ENCODE measurements at places on chromosomes 3 and 15.

DNA sequence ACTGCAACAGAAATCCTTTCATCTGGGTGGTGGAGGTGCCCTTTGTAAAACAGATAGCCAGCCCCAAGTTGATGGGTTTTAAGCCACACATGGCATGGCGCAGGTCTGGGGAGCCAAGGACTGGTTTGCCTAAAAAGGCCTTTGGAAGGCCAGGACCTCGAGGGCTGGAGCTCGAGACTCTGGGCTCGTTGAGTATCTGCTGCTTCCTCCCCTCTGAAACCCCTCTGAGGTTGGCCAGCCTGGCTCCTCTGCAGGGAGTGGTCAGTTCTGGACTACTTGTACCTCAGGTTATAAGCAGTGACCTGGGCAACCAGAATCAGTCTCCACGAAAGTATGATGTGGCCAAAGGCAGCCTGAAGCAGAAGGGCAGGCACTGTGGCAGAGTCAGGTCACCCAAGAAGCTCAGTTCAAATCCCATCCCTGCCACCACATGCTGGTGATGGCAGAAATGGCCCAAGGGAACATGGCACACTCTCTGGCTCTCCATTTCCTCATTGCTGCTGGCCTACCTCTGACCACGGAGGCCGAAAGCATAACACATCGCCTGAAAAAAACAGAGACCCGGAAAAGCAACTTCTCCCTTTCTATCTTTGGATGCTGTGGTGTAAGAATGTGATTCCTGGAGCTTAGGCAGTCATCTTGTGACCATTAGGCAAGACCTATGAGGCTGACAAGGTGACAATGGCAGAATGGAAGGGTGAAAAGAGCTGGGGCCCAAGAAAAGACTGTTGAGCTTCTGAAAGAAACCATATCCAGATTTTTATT is 51.2 kb downstream of the WNT7A start:
- DNase-seq: no peak

GRCh38 chr15:82958638-82959037 is 6.1 kb upstream of the HOMER2 start:
- DNase-seq: no peak

- DNase-seq: no peak
Measured at GRCh38 chr3:45100981-45101407, 45.2 kb downstream of the CDCP1 start.

DNA sequence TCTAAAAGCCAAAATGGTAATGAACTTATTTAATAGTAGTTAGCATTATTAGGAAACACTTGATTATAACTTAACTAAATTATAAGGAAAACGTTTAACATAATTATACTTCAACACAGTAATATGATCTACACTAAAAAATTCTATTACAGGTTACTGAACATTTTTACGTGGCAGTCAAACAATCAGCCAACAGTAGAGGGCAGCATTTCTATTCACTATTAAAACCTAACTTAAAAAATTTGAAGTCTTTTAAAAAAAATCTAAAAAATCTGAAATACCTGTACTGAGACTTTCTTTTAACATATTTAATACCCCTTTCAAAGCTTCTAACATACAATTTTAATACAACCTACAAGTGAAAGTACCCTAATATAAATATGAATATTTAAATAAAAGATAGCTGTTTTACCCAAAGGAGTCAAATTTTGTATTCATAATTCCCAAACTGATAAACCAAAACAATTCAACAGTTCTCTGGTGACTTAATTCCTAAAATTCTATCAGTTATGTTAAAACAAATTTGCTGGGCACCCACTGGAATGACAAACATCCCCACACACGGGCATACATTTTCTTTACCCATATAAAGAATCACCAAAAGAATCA is 41.5 kb downstream of the DLG1 start:
- DNase-seq: peak; percentile 13

- DNase-seq: no peak
Measured at GRCh38 chr3:103684904-103685303, 1250.1 kb downstream of the ZPLD1 start.

GRCh38 chr3:61808999-61809398 is 247.6 kb downstream of the PTPRG start:
- DNase-seq: no peak

DNA sequence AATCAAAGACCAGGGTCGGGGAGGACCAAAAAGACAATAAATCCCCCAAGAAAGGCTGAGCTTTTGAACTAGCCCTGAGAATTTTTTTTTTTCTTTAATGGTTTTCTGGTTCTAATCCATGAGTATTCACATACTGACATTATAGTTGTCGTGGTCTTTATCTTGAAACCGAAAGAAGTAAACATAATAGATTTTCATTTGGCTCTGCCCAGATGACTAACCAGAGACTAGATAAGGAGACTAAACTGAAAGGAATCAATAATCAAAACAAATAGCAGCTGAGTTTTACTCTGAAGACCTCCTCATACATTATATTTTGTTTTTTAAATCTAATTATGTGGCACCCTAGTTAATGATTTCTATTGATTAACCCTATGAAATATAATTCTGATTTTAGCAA is 381.4 kb downstream of the CNTN3 start:
- no peak for DNase-seq

- DNase-seq: no peak
Measured at GRCh38 chr3:106088304-106088703, 219.5 kb upstream of the CBLB start.

DNA sequence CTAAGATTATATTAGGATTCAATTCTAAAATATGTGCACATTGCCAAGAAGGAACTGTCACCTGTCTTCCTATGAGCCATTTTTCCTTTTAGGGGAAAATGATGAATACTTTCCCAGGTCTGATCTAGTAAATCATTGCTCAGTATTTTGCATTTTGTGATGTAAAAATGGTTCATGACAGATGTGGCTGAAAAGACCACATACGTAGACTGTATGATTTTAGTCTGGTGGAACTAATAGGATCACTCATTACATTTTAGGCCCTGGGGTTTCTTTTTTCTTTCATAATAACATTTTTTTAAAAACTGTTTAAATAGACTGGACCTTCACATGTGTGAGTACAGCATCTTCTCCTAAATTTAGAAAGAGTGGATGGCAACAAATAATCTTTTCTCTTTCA is 201.7 kb upstream of the MLF1 start:
- no peak for DNase-seq

DNA sequence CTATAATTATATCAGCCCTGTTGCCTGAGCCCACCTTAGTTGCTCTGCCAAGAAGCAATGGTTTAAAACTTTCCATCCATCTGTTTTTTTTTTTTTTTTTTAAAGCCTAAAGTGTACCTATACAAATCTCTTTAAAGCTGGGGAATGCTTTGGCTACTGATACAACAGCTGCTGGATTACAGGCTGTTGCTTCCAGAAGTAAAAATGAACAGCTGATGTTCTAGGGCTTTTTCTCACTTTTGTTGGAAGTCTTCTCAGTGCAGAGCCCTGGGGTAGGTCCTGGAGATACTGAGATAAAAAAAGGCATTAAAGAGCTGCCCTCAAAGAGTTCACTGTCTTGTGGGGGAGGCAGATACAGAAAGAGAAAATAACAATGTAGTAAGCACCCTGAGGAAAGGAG is 218.1 kb downstream of the NLGN1 start:
- DNase-seq: no peak

DNA sequence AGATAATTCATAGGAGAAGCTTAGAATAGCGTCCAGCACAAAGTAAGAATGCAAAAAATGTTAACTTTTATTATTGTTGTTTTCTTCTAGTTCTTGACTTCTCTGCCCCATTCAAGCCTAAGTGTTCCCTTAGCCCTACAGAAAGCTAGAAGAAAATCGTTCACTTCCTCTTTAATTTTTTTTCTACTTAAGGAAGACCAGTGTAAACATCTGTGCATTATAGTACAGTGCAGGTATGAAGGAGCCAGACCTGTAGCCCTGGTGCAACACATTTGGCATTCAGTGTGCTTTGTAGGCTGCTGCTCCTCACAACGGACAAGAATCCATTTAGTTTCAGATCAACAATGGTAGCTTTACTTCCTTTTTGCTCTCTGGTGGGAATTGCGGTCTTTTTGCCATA is 127.8 kb upstream of the SLC7A14 start:
- no peak for DNase-seq

GRCh38 chr15:94306700-94307650 is 75.6 kb downstream of the MCTP2 start:
- DNase-seq: no peak

DNA sequence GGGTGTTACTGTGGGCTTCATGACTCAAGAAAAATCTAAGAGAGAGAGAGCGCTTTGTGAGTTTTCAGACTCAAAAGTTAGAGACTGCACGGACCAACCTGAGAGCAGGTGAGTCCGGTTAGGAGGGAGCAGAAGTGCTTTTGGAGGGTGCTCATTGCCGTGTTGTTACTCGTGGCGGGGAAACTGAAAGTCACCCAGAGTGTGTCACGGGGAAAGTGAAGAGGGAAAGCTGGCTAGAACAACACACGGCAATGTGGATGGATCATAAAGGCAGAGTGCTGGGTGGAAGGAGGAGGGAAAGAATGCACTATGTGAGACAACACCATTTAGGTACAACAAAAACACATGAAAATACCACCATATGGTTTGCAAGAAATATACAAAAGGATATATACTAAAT is 112.3 kb downstream of the BDH1 start:
- no peak for DNase-seq

DNA sequence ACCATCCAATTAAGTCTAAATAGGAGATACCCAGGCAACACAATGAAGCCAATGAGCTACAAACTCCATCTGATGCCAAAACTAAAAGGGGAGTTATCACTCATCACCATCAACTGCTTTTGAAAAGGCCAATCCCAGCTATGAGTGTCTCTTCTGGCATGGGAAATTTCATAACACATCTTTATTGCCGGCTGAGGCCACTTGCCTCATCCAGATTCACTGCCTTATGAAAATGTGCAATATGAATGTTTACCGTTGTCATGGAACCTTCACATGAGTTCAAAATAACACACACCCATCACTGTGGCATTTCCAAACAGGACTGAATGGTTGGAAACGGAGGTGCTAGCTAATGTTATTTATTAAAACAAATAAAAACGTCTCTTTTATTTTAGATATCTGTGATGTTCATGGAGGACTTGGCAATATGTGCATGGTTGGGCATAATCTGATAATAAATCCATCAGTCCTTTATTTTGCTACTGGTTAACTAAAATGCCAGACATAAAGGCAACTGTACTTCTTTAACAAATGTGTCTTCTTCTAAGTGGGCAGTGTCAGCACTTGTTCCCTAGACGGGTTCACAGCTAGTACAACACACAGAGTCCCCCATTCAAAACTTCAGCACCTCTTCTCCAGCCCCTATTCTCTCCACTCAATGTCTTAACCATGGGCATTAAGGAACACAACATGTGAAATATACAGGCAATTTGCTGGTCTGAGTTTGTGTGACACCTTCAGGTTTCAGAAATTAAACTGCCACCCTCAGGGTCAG is 143.9 kb downstream of the MAGI1 start:
- DNase-seq: no peak

DNA sequence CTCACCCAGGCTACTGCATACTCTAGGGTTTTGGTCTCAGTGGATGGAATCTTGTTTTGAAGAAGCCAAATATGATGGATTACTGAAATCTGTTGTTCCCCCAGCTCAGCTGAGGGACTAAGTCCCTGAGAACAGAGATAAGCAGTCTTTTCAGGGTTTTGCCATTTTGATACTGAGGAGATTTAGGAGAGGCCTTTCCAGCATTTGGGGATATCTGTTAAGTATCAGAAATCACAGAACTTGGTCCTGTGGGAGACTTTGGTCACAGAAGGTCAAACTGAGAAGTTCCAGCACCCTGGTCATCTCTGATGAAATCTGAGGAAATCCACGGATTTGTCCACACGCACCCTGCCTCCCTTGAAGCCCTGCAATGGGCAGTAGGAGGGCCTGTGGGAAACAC is 181.0 kb upstream of the GADL1 start:
- DNase-seq: no peak

GRCh38 chr3:90184861-90185260 is 1077.4 kb downstream of the EPHA3 start:
- no peak for DNase-seq

DNA sequence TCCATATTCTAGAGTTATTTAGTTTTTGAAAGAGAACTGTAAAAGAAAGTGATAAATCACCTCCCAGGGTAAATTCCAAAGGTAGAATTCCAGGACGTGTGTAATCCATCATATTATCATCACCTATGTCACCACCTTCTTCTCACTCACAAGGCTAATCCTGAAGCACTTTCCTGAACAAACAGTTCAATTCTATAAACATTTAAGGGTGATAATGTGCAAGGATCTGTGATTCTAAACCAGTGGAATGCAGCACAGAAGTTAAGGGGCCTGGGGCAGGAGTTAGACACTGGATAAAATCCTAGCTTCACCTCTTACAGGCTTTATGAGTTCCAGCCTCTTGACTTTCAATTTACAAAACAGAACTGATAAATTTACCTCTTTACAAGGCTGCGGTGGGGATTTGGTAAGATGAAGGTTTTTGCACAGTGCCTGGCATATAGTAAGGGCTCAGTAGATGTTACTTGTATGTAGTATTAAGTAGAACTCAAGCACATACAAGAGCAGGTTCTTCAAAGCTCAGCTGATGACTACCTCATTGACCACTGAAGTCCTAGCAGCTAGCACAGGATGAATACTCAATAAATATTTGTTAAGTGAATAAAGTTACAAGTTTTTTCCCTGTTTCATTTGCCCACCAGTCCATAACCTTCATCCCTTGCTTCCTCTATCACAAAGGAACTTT is 47.3 kb upstream of the CCDC80 start:
- DNase-seq: no peak

DNA sequence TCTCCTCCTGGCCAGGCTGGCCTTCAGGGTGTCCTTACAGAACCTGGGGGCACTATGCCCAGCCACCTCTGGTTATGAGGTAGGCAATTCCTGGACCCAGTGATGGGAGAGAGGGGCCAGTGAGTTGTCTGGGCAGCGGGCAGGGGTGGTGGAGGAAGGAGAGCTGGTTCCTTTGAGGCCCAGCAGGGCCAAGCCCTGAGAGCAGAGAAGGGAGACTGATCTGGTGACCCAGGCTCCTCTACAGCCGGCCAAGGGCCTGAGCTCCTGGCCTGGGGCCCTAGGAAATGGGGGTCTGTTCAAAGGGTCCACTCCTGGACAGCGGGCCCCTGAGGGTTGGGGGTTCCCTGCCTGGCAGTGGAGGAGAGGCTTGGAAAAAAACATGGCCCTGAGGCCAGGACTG is 7.9 kb downstream of the SLC38A3 start:
- DNase-seq: no peak

Data from T-helper 9 cell (primary cell).